ENCODE measurements at places on chromosomes 1 and 21.

- no peak for DNase-seq
These were observed 169.9 kb downstream of the S1PR1 start for GRCh38 chr1:101406681-101407080.

DNA sequence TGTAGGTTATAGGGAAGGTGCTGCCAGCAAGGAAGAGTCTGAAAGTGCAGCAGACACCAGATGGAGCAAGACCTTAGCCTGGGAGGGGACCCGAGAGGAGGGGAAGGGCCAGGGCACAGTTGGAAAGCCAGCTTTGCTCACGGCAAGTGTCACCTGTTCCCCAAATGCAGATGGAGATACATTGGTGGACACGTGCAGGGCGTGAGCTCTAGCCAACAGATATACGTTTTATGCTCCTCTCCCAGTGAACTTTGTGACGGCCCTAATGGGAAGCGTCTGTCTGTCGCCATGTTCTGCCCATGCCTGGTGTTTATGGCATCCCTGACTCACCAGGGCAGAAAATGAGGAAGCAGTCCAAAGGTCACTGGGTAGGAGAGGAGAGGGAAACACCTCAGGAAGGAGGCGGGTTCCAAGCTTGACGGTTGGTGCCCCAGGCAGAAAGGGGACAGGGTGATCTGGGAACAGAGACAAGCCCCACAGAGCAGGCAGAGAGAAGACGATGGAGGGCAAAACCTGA, 7.6 kb downstream of the GPA33 start:
- DNase-seq = no peak

GRCh38 chr21:45404730-45405270, at the start of gene COL18A1:
Gene COL18A1, plus strand, starts transcription at chr21:45405165. Its CDS starts 66 bp downstream, at chr21:45405231.
- DNase-seq = no peak

DNA sequence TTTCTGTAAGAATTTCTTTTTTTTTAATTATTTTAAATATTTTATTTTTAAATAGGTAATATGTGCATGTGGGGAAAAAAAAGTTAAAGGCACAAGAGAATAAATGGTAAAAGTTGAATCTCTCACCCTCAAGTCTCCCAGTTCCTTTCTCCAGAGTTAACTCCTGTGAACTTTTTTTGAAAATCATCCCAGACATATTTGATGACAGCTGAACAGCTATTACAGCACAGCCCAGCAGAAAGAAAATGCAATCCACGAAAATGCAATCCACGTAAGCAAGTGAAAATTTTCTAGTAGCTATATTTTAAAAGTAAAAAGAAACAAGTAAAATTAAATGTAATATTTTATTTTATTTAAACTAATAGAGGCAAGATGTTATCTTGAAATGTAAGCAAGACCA, 310.0 kb upstream of the RUNX1 start:
- DNase-seq = no peak

DNA sequence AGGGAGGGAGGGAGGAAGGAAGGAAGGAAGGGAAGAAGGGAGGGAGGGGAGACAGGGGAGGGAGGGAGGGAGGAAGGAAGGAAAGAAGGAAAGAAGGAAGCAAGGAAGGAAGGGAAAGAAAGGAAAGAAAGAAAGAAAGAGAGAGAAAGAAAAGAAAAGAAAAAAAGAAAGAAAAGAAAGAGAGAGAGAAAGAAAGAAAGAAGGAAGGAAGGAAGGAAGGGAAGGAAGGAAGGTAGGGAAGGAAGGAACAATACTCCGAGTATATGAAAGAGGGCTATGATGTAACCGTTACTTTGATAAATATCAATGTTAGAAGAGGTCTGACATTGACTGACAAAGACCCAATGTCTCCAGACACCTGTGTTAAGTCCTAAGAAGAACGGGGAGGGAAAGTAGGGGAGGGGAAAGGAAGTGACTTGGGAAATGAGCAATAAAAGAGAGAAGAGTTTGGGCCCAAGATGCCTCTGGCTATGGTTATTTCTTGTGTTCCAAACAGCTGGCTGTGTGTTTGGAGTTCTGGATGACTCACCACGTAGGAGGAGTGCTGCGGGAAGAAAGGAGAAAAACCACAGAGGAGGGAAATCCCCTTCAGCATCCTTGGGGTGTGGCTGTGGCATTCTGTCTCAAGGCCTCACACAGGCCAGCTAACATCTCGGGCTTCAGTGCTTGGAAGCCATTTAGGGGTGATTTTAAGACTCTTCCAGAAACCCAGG, 37.0 kb upstream of the RXRG start:
- no peak for DNase-seq

DNA sequence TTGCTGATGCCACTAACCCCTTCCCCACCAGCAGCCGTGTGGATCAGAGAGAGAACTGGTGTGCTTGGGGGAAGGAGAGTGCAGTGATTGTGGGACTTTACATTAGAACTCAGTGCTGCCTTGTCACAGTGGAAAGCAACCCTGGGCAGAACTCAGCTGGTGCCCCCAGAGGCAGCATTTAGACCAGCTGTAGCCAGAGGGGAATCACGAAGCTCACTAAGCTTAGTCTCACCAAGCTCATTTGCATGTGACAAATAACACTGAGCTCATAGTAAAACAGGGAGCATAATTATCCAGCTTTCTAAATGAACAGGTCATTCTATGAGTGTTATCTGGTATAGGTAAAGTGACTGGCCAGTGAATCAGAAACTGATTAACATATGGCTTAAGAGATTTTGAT, 9.8 kb upstream of the SMAP2 start:
- DNase-seq = no peak

DNA sequence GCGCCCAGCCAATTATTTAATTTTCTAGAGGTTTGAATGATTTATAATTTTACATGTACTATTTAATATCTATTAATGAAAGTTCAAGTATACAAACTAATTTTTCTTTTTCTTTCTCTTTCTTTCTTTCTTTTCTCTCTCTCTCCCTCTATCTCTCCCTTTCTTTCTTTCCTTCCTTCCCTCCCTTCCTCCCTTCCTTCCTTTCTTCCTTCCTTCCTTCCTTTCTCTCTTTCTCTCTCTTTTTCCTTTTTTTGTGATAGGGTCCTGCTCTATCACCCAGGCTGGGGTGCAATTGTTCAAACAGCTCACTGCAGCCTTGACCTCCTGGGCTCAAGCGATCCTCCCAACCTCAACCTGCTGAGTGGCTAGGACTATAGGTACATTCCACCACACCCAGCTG, 16.1 kb upstream of the KIF14 start:
- DNase-seq = no peak

- no peak for DNase-seq
These were observed 46.7 kb downstream of the EPS15 start for GRCh38 chr1:51472359-51472758.

GRCh38 chr1:14372526-14372925, 226.0 kb upstream of the KAZN start:
- no peak for DNase-seq

- no peak for DNase-seq
These were observed 12.6 kb upstream of the PSMA5 start for GRCh38 chr1:109438798-109439297.

DNA sequence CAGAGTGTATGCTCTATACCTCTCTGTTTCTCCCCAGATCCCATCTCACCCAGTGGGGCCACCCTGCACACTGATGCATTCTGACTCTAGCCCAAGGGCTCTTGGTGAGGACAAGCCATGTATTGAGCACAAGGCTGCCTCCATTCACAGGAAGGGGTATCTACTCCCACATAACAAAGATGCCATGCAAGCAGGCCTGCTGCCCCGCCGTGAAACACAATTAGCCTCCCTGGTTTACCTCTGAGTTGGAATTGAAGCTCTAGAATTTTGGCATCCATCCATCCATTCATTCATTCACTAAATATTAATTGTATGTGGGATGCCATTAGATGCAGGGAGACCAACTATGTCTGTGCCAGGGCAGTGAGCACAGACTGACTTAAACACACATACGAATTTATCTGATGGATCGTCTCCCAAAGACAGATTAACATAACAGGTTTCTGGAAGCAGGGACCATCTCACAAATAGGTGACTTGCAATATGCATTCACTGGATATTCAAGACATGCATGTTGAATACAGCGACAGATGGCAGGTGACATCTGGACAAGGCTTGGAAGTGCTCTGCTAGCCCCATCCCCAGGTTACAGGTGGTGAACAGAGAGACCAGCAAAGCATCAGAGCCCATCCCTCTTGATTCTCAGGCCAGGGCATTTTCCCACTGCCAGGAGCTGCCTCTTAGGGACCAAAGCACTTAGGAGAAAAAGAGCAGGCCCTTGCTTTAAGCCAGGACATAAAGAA, 34.3 kb downstream of the TRABD2B start:
- DNase-seq = no peak

DNA sequence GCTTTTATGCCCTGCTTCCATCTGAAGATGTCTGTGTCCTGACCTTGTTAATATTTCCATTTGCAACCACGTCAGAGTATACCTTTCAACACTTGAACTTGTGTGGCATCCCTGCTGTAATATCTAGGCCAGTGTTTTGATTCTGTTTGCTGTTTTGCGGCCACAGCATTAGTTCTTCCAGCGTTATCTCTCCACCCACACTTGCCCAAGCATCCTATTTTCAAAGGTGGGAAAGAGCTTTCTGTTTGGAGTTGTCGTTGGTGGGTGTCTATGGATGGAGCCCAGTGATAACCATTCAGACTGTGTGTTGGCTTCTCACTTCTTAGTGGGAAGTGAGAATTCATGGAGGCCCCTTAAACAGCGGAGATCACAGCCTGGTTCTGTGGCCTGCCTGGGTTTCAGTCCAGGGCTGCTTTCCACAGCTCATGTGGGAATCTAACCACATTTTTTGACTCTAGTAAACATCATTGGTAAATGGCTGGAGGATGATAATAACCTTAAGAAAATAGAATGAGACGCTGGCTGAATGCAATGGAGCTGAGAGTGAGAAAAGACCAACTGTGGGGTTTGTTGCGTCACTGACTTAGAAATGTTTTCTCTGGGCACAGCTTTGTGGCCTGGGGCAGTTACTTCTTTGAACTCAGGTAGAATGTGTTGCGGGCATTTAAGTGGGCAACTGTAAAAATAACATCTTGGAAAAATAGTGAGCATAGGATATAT, 7.6 kb downstream of the TENT5C start:
- DNase-seq = no peak

DNA sequence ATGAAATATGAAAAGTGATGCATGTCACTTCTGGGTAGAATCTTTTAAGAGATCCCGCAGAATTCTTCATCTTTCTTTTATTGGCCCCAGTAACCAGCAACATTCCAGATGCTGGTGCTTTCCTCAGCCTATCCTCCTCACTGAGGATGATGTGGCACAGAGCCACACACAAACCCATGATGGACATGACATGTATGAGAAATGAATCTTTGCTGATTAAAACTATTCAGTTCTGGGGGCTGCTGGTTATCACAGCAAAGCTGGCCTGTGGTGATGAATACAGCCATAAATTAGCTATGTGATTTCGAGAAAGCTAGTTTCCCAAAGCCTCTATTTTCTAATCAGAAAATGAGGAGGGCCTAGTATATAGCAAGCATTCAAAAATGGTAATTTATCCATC, 8.3 kb upstream of the ERICH3 start:
- DNase-seq = no peak

DNA sequence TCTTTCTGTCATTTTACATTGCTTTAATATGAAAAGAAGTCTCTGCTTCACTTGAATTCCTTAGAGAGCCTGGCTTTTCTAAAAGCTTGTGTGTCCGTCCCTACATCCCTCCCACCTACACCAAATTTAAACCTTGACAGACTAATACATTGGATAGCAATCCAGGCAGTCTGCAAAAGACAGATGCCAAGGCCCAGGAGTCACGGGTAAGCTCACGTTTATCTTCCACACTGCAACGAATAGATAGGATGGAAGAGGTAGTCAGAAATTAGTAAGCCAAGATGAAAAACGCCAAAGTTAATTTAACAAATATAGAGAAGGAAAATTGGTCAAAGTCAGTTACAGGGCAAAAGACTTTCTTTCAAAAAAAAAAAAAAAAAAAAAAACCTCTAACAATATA, 338.1 kb downstream of the SMYD3 start:
- DNase-seq = no peak

DNA sequence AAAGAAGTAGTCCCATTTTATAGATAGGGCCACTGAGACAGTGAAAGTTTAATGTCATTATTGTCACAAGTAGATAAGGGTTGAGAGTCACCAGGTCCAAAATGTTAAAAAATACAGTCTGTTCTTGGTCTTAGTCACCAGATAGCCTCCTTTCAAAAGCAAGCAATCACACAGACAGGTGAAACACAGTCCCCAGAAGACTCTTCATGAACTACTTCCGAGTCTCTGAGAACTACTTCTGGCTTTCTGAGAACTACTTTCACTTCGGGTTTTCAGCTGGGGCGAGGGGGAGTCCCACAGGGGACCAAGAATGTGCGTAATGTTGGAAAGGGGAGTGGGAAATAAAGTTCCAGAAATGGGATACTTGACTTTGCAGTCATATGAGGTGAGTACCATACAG, 143.2 kb downstream of the HHIPL2 start:
- no peak for DNase-seq

DNA sequence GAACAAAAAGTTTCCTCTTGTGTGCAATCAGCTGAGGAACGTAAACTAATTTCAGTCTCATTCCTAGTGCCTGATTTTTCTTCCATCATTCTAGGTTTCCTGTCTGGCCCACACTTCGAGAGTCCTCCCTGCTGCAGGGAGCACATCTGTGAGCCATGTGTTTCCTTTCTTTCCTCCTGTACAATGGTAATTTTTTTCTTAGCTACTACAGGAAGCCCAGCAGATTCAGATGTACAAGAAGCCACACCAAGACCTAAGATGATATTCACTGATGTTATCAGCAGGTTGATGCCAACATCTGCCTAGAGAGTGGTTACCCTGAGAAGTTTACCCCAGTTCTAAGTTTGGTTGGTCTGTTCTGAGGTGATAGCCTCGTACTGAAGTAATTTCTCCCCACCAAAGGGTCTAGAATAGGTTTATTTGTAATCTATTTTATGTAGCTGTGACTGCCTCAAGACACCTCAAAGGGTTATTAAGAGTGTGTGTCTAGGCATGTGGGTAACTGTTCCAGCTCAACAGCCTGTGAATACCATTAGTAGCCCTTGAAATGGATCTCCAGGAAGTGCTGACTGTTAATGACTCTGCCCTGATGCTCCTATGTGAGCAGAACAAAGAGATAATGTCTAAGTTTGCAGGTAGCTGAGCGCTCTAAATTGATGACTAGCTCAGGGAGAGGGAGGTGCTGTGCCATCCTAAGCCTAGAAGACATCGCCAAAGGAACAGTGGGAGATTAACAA, 31.7 kb upstream of the CLDN14 start:
- no peak for DNase-seq

DNA sequence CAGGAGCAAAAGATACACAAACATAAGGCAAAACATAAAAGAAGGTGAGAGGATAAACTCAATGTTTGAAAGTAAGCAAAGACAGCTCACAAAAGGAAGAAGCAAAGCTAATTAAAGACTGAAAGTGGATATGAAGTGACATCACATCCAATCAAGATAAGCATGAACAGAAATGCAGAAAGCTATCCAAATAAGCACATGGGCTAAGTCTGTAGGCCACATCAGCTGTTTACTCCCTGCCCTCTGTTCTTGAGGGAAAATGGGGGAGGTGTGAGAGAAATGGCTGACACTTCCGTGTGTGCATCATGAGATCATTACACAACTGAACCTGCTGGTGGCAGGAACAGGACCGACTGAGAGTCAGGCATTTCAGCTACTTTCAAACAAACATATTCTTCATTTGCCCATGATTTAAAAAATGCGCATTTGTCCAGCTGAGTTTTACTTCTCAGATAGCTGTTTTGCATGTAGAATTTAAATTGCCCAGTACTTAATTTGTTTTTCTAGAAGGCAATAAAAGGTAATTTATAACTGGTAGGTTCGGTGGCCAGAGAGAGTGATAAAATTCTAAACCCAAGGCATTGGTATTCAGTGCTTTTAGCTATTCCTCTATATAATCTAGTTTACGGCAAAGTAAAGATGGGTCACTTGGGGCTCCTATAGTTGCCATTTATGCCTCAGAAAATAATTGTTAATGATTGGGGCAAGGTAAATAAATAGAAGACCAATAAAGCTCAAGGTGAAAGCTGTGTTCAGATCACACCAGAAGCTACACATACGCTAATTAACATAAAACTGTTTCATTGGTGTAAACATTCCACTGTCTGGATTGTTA, 27.2 kb upstream of the MAN1A2 start:
- DNase-seq = no peak

Data from stimulated activated CD4-positive, alpha-beta T cell treated with anti-CD3 and anti-CD28 coated beads, Interleukin-1b, Interleukin-23, amount 100 ng/mL, for 1 hour (primary cell).